ENCODE measurements at places on chromosomes 11 and 22.

DNA sequence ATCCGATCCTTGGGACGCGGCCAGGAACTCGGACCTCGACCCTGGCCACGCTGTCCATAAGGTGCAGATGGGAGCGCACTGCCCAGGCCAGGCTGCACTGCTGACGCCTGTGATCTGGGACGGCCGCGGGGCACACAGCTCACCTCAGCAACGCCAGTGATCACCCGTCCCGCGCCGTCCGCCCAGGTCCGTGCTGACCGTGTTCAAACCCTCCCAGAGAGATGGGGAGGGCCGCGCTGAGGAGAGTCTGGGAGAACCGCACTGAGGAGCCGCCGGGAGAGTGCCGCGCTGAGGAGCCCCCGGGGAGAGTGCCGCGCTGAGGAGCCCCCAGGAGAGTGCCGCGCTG, 636 bp downstream of the KCNQ1OT1 start:
- no peak for DNase-seq

GRCh38 chr22:37248251-37248650, 4.2 kb upstream of the RAC2 start:
- no peak for DNase-seq

DNA sequence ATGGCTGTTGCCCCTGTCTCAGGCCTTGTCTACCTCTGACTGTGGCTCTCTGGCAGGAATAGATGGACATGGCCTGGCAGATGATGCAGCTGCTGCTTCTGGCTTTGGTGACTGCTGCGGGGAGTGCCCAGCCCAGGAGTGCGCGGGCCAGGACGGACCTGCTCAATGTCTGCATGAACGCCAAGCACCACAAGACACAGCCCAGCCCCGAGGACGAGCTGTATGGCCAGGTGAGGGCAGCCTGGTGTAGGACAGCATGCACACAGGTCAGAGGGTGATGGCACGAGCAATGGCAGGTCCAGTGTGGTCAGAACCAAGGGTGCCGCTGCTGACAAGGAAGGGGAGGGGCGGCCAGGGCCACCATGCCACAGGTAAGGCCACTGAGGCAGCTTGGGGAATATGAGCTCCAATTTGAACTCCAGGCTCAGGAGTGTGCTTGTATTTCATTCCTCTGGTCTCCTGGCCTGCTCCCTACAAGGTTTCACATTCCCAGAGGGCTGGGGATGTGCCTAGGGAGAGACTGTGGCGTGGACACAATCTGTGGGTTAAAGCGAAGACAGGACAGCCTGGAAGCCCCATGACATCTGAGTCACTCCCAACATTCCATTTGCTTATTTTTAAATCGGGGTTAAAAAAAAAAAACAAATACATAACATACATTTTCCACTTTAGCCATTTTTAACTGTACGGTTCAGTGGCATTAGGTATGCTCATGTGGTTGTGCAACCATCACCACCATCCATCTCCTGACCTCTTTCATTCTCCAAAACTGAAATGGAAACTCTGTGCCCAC, 562 bp downstream of the FOLR3 start:
- DNase-seq = no peak

DNA sequence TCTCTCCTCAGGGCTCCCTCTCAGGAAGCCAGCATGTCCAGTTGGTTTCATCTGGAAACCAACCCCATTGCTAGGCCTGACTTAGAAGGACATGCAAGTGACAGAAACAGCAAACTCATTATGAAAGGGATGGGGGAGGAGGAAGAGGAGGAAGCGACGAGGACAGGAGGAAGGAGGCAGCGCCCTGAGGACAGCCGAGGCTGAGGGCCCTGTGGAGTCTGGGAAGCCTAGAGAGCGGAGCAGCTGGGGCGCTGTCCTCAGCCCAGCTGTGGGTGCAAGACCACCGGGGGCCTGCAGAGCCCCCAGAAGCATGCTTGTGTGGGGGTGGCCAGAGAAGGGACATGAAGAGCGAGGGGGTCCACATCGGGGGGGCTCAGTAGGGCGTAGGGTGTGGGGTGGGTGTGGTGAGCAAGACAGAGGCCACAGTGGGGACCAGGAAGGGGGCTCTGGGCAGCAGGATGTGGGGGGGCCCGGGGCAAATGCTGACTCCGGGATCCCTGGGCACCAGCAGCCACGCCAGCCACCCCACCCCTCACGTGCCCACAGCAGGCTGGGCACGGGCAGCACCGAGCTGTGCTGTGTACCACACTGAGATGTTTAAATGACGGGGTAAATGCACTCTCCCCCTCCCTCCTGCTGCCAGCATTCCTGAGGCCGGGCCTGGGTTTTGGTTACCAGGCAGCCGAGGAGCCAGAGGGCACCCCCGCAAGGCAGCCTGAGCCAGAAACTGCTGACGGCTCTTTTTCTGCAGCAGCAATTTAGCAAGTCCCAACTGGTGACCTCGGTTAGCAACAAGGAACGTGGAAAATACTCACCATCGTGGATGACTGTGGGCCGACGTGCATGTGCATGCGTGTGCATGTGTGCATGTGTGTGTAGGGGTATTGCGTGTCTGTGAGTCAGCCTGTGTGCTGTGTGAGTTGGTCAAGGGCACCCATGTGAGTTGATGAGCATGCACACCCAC, 82.7 kb upstream of the LINC01488 start:
- no peak for DNase-seq

GRCh38 chr11:94574193-94574961, 7.2 kb downstream of the PIWIL4 start:
- DNase-seq = peak; percentile 56

- DNase-seq = no peak
These were observed 135.6 kb downstream of the RCN1 start for GRCh38 chr11:32226480-32226879.

GRCh38 chr11:109911488-109911887, 181.7 kb upstream of the ZC3H12C start:
- no peak for DNase-seq

DNA sequence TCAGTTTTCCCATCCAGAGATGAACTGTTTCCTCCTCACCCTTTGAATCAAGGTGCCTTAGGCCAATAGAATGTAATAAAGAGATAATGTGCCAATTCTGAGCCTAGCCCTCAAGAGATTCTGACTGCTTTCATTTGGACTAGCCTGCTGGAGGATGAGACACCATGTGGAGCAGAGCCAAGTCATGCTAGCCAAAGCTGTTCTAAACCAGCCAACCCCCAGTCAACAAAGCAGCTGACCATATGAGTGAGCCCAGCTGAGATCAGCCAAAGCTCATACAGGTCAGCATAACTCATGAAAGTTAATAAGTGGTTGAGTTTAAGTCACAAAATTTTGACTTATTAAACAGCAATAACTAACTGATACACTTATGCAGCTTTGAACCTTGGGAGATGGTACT, 66.7 kb upstream of the DBX1 start:
- no peak for DNase-seq

- no peak for DNase-seq
These were observed 43.5 kb upstream of the DAGLA start for GRCh38 chr11:61636676-61637075.

DNA sequence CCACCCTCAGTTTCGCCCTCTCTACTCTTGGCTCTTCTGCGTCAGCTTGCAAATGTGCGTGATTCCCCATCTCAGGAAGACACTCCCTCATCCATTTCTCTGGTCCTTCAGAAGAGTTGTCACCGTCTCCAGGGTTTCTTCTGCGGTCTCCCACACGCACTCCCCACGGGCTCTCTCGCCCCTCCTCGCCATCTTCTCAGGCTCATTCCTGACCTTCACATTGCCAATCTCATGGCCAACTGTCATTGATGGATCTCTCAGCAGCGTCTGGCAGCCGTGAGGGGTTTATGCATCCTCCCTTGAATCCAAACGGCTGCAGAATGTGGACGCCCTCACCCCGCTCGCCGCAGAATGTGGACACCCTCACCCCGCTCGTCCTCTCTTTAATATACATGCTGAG, 10.5 kb downstream of the SYNGR1 start:
- no peak for DNase-seq

GRCh38 chr11:32003335-32003734, 87.5 kb upstream of the RCN1 start:
- no peak for DNase-seq

DNA sequence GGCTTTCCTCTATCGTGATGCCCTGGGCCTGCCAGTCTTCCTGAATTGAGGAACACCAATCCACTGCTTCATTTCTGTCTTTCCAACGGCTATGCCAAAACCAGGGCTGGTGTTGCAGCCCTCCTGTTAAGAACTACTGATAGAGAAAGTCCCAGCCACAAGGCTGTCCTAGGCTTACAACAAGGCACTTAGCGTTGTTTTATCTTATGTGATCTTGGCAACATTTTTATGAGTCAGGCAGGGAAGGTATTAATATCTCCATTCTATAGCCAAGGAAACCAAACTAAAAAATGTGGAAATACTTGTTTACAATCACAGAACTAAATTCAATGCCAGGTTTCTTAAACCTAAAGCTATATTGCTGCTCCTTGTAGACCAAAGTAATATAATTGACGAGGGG, 89.9 kb upstream of the AMOTL1 start:
- DNase-seq = no peak

DNA sequence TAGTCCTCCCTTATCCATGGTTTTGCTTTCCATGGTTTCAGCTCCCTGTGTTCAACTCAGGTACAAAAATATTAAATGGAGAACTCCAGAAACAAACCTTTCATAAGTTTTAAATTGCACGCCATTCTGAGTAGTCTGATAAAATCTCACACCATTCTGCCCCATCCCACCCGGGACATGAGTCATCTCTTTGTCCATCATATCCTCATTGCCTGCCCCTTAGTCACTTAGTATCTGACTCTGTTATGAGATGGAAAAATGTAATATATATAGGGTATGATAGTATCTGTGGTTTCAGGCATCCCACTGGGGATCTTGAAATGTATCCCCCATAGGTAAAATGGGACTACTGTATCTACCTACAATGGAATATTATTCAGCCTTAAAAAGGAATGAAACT, 35.5 kb upstream of the FGF3 start:
- DNase-seq = no peak
